ENCODE measurements at places on chromosomes 3 and 15. TPM values are rescaled to one million over a fixed set of nuclear protein-coding genes. Genes with fewer than 3 reads are reported as not detected.

TTBK2 gene
- polyA plus RNA-seq = 7.9 TPM

- DNase-seq = no peak
These were observed 168.0 kb upstream of the STT3B start for GRCh38 chr3:31364711-31365110.

LRTM1 gene
- polyA plus RNA-seq = not detected

- DNase-seq = no peak
These were observed 397.1 kb downstream of the CACNA2D3 start for GRCh38 chr3:54519493-54519892.

NUSAP1 gene
- 0.48 TPM for polyA plus RNA-seq

TMEM212 gene
- polyA plus RNA-seq = not detected

- DNase-seq = peak; percentile 42
These were observed 234.7 kb upstream of the CTDSPL start for GRCh38 chr3:37626736-37627565.

DNA sequence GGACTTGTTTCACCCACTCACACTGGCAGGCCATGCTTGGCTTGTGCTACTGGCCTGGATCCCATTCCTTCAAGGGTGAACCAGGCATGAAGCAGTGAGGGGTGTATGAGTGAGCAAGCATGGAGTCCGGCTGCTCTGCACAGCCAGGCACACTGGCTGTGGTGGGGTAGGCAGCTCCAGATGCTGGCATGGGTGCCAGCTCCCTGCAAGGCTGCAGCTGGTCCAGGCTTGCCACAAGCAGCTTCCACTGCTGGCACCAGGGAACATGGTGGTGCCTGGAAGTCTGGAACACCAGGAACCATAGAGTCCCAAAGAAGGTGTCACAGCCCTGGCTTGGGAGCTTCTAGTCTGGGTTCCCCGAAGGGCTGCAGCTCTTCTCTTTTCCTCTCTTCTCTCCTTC, 395.1 kb downstream of the UNC13C start:
- no peak for DNase-seq

C3orf22 gene
- polyA plus RNA-seq = not detected

B3GALNT1 gene
- polyA plus RNA-seq = 27.5 TPM

ISLR gene
- polyA plus RNA-seq = 29.5 TPM

GRCh38 chr3:117748131-117748530, 1038.6 kb downstream of the TUSC7 start:
- DNase-seq = no peak

CCR5 gene
- polyA plus RNA-seq = 0.27 TPM

DNA sequence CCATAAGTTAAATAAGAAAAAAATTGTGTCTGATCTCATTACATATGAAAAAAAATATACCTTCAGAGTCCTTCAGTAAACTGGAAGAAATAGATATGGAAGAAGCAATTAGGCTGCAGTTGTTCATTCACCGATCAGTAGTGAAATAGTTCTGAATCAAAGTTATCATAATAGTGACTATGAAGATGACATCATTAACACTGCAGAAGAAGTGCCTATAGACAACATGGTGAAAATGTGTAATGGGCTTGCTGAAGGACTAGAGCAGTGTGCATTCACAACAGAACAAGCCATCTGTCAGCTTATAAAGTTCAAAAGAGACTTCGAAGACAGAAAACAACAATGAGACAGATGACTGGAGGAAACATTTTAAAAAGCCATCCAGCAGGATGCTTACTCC, 144.5 kb downstream of the NAALADL2 start:
- no peak for DNase-seq

- no peak for DNase-seq
These were observed 277.9 kb upstream of the THBS1 start for GRCh38 chr15:39302936-39303335.

CEMIP gene
- 0.23 TPM for polyA plus RNA-seq

- DNase-seq = no peak
These were observed 993 bp downstream of the STXBP5L start for GRCh38 chr3:120908795-120909601.

DNA sequence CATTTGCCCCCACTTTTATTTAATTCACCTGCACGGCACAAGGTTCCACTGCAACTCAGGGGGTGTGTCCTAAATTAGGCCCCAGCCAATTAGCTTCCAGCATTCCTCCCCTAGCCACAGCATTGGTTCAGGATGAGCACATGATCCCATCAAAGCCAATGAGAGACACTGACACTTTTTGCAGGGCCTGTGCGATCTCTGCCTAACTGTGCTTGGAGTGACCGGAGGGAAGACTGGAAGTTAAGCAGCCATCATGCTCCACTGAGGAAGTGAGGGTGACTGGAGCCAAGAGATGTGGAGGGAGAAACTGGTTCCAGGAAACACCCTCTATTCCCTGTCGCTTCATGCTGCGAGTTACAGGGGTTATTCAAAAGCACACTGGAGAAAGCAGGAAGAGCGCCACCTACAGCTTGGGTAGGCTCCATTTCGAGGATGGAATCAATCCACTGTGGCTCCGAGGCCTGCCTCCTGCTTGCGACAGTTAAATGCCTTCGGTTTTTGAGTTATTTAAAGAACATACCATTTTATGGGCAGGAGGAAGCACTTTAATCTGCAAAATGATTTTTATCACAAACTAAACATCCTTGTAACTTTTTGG, 122.2 kb upstream of the WNT5A start:
- no peak for DNase-seq

DNA sequence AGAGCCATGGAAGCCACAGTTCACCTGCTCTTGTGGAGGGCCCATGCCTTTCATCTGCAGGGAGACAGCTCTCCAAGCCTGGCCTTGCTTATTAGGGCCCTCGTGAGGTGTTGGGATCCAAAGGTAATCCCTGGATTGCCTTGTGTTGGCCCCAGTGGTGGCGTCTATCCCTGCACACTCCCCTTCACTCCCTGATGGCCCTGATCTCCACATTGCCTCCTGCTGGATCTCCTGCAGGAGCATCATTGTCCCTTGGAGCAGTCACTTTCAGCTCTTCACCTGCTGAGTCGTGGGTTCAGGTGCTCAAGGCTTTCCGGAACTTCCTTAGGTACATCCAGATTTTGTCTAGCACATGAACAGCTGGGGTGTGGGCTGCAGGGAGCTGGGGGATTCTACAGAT, 7.0 kb downstream of the PPCDC start:
- DNase-seq = no peak

MEX3B gene
- 1.3 TPM for polyA plus RNA-seq

GRCh38 chr3:114318295-114318694, 24.5 kb downstream of the TIGIT start:
- DNase-seq = no peak
